ENCODE measurements at places on chromosomes 3 and 15.

GRCh38 chr3:154252759-154253638, 71.3 kb downstream of the DHX36 start:
- DNase-seq: peak; percentile 88

DNA sequence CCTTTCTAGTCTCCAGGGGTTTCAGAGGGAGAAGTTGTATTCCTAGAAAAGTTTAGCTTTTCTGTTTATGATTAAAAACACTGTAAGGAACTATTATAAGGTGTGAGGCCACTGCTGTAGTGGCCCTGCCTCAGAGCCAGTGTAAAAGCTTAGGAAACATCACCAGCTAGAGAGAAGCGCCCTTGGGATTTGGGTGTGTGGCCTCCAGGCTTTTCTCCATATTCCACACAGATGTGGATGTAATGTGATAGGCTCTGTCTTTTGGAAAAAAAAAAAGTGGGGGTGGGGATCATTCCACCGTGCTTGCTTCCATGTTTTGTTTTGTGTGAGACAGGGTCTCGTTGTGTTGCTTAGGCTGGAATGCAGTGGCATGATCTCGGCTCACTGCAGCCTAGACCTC, 13.9 kb downstream of the SEC61A1 start:
- no peak for DNase-seq

DNA sequence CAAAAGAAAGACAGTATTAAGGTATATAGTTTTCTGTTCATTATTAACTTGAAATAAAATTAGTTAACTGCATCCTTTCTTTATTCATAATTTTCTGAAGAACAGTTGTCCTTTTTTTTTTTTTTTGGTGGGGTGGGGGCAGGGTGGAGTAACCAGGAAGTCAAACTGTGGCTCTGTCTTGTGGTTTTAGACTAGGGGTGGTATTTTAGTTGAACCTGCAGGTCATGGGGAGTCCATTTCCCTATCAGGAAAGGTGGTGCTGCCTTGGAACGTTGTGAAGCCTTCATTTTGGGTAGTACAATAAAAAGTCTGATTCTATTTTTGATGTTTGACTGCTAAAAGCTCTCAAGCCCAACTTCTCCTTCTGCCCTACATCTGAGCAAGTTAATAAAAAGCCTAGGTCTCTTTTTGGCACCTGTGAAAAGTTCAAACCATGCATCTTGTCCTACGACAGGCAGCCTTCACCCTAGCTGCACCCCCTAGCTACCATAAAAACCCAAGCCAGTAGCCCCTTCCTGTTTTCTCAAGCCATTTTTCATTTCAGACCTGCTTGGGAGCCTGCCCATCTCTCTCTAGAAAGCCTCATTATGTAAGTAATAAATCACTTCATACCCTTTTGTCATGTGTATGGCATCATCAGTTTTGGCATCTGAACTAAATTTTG, 31.2 kb upstream of the RIOX2 start:
- no peak for DNase-seq

- no peak for DNase-seq
These were observed 18.4 kb upstream of the RAD18 start for GRCh38 chr3:8981700-8982099.

DNA sequence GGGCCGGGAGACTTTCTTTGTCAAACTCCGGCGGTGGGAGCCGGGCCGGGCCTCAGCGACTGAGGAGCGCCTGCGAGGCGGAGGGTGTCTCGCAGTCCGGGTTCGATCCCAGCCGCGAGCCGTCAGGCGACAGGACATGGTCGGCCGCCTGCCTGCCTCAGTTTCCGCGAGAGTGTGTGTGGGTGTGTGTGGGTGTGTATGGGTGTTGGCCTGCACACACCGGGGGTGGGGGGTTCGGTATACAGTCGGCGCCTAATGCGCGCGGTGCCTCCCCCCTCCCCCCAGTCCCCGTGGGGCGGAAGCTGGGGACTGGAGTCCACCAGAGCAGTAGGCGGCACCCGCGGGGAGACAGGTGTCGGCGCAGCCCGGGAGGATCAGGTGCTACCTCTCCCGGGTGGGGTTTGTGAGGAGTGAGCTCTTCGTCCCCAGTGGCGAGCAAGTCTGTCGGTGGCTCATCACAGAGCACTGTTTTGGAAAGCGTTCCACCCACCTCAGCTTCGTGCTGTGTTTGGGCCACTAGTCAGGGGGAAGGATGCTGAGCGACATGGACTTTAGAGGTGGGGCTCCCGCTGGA, 246.3 kb downstream of the GOLGA6L6 start:
- no peak for DNase-seq

DNA sequence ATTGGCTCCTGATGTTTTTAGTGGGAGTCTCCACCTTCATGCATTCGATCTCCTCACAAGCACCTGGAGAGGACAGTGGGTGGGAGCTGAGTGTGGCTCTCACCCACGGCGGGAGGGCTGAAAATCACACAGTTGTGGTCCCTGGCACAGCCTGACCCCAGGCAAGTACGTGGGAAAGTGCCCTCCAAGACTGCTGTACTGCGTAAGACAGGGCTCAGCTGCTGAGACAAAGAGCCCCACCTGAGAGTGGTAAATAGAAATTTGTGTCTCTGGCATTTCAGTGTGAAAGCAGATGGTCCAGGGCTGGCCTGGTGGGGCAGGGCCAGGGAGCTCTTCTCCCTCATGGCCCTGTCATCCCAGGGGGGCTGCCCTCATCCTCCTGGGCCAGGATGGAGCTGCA, 77.4 kb upstream of the IQSEC1 start:
- no peak for DNase-seq

GRCh38 chr3:140529558-140529957, 148.3 kb upstream of the TRIM42 start:
- no peak for DNase-seq

DNA sequence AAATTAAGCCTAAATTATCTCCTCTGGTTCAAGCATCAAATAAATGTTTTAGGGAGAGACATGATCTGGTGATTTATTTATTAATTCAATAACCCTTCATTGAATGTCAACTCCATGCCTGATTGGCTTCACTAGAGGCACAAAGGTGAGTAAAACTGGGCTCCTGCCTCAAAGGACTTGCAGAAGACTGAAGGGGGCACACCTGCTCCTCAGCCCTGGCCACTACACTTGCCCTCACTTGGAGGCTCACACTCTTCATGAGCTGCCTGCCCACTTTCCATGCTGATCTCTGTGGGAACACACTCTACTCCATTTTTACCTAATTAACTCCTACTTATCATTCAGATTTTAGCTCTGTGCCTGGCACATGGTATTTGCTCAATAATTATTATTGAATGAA, 84.4 kb upstream of the KCNMB2 start:
- no peak for DNase-seq

- DNase-seq: no peak
These were observed 160.6 kb upstream of the ATP10A start for GRCh38 chr15:26023691-26024090.

GRCh38 chr3:37779289-37780152, 82.2 kb upstream of the CTDSPL start:
- DNase-seq: no peak
